Fibroblast of villous mesenchyme (primary cell): ENCODE measurements at places on chromosomes 2 and 18. TPM values are rescaled to one million over a fixed set of nuclear protein-coding genes. Genes with fewer than 3 reads are reported as not detected.

Gene CRYGC
- total RNA-seq: not detected in 2 replicates

Gene RESP18
- not detected in 2 replicates for total RNA-seq

Gene NAT8
- not detected in 2 replicates for total RNA-seq

Gene C2orf15
- not detected in 2 replicates for total RNA-seq

Gene HOXD13
- 0.43 TPM in 1 of 2 replicates, not detected in the other for total RNA-seq

Gene PDE1A
- total RNA-seq: 1.7 and 1.9 TPM in 2 replicates

Gene SLC40A1
- 7.7 and 19.4 TPM in 2 replicates for total RNA-seq

Gene SRD5A2
- total RNA-seq: under 0.01 TPM in 1 of 2 replicates, not detected in the other

Gene REG3G
- total RNA-seq: not detected in 2 replicates

Gene WNT6
- total RNA-seq: not detected in 2 replicates
